ENCODE measurements at places on chromosomes 6 and 20.

- no peak for DNase-seq
Observed at GRCh38 chr6:119105282-119105681, 26.8 kb upstream of the FAM184A start.

DNA sequence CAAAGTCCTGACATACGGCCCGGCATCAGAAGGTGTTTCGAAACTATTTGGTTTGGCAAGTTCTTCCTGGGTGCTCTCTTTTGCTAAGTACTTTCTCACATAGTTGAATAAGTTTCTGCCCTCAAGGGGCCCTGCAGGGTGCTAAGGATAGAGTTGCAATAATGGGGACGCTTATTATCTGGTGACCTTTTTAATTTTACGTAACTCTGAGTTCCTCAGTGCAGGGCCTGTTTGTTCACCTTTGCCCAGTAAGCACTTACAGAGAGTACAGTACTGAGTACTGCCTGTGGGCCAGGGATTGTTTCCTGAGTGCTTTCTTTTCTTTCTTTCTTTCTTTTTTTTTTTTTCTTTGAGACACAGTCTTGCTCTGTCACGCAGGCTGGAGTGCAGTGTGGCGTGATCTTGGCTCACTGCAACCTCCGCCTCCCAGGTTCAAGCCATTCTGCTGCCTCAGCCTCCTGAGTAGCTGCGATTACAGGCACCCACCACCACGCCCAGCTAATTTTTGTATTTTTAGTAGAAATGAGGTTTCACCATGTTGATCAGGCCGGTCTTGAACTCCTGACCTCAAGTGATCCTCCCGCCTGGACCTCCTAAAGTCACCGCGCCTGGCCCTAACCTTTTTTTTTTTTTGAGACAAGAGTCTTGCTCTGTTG is 4.5 kb upstream of the PXMP4 start:
- DNase-seq, result no peak

GRCh38 chr6:111989743-111990142 is 64.2 kb upstream of the CCN6 start:
- DNase-seq, result no peak

- DNase-seq, result no peak
Observed at GRCh38 chr6:35733633-35734032, 3.2 kb upstream of the ARMC12 start.

- DNase-seq, result no peak
Observed at GRCh38 chr6:153340568-153340967, 209.5 kb upstream of the RGS17 start.

DNA sequence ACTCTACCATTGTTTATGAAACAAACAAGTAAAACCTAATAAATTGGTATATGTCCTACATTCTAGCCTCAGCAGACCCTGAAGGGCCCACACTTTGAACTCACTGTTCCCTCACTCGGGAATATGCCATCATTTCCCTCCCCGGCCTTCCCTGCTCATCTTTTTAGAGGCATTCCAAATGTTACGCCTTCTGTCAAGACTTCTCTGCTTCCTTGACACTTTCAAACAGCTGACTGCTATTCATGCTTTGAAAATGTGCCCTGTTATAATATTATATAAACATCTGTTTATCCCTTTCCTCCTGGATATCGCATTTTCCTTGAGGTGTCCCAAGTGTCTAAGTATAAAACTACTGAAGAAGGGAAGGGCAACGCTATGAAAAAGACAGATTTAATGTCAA is 249.5 kb upstream of the THEMIS start:
- DNase-seq, result no peak

GRCh38 chr6:154478021-154478700 is 32.3 kb downstream of the CNKSR3 start:
- DNase-seq, result peak; percentile 62

GRCh38 chr20:20685635-20686034 is 26.8 kb downstream of the RALGAPA2 start:
- no peak for DNase-seq

DNA sequence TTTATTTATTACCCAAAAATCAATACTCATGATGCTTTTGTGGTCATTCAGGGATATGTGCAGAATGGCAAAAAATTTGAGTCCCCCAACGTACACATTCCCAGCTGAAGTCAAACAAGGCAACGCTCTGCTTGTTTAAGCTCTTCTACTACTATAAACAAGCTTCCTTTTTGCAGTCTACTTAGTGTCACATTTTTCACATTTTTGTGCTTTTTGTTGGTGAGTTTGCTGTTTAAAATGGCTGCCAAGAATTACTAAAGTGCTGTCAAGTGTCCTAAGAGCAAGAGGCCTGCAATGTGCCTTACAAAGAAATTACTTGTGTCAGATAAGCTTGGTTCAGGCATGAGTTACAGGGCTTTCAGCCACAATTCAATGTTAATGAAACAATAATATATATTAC is 2.1 kb downstream of the WFDC8 start:
- no peak for DNase-seq

- DNase-seq, result no peak
Observed at GRCh38 chr6:35036059-35036827, 104.9 kb downstream of the TCP11 start.

DNA sequence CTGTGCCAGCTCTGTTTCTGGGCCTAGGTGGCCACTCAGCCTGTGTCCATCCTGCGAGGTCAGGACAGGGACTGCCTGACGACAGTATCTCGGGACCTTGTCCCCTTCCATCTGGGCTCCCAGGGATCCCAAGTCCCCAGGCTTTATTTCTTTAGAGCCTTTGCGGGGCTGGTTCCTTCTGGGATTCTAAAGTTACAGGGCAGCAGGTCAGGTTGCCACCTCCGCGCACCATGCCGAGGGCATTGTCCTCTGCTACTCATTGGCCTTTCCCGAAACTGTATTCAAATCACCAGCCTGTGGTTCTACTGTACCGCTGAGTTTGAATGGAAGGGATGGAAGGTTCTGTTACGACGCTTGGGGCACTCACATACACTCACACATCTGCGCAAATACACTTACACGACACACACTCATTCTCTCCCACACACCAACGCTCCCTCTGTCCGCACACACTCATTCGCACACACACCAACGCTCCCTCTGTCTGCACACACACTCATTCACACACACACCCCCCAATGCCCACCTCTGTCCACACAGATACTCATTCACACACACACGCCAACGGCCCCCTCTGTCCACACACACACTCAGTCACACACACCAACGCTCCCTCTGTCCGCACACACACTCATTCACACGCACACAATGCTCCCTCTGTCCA is 59.8 kb upstream of the THBS2 start:
- DNase-seq, result no peak

DNA sequence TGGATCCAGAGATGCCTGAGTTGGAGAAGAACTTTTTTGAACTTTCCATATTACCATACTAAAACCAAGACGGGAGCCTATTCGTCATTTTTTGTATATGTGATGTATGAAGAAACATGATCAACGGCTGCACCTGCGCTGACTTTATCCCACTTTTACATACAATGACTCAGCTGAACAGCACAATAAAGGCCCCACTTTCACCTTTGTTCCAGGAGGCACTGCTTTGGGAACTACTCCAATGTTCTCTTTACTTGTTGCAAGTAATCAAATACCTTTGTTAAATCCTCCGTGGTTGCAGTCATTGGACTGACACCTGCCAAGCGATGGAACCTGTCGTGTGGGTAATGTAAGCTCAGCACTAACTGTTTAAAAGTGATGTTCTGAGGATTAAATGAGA is 17.3 kb upstream of the BTN3A2 start:
- no peak for DNase-seq

GRCh38 chr6:41878961-41879405 is 16.2 kb downstream of the USP49 start:
- no peak for DNase-seq

- no peak for DNase-seq
Observed at GRCh38 chr20:47201074-47201730, 155.3 kb downstream of the ZMYND8 start.

DNA sequence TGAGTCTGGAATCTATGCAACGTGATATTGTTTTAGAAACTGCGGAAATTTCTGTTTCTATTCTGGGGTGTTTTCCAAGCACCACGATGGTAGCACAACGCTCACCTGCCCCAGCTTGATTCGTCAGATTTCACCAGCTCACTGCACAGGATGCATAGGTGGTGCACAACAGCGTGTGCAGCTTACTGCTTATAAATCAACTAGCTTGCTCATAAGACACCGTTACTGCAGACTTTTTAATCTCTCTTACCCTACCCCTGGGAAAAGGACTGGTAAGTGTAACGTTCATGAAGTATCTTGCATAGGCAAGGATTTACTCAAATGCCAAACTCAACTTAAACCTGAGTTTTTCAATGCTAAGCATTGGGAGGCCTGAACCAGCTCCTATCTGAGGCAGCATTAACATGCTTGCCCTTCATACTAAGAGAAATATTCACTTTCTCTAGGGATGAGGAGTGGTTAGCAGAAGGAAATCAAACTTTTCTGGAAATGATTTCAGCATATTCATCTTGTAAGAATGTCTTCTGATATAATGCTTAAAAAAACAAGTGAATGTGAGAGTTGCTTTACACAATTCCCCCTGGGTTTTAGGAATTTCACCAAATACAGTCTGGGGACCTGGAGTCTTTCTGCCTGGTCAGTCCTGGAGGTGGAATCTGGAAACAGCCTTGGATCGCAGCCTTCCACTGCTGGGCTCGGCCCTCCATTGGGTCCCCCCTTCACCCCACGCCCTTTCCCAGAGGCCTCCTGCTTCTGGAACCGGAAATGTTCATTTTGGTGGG is 100.6 kb downstream of the DACT2 start:
- no peak for DNase-seq

- DNase-seq, result no peak
Observed at GRCh38 chr20:47785854-47786764, 828 bp upstream of the SULF2 start.

- DNase-seq, result no peak
Observed at GRCh38 chr6:148892247-148892646, 145.4 kb downstream of the UST start.

- peak; percentile 48 for DNase-seq
Observed at GRCh38 chr6:15491255-15491985, 171.4 kb downstream of the DTNBP1 start.

GRCh38 chr6:39365281-39366074 is 43.0 kb upstream of the KCNK16 start:
- no peak for DNase-seq

DNA sequence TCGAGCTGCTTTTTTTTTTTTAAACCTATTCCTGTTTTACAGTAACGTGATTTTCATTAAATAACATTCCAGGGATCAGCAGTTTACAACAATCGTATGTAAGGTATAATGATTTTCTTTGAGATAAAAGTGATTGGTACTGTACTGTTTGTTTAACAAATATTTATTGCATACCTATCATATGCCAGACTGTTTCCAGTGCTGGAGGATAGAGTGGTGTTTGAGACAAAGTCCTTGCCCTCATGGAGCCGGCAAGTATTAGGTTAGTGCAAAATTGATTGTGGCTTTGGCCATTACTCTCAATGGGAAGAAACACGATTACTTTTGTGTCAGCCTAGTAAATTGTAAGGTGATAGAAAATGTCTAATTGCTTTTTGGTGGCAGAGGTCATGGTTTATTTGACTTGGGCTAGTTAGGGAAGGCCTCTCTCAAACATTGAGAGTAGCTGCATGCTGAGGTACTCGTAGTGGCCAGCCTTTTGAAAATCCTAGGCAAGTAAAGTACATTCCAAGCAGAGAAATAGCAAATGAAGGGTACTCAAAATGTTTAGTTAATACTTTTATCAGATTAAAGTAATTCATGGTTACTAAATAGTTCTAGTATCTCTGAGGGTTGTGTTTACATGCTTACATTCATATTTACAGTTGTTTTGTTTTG is 35.6 kb downstream of the PHF3 start:
- DNase-seq, result no peak

- DNase-seq, result peak; percentile 11
Observed at GRCh38 chr6:159691133-159691962, 1.7 kb downstream of the SOD2 start.

- no peak for DNase-seq
Observed at GRCh38 chr20:47040506-47041125, 146.0 kb downstream of the EYA2 start.

DNA sequence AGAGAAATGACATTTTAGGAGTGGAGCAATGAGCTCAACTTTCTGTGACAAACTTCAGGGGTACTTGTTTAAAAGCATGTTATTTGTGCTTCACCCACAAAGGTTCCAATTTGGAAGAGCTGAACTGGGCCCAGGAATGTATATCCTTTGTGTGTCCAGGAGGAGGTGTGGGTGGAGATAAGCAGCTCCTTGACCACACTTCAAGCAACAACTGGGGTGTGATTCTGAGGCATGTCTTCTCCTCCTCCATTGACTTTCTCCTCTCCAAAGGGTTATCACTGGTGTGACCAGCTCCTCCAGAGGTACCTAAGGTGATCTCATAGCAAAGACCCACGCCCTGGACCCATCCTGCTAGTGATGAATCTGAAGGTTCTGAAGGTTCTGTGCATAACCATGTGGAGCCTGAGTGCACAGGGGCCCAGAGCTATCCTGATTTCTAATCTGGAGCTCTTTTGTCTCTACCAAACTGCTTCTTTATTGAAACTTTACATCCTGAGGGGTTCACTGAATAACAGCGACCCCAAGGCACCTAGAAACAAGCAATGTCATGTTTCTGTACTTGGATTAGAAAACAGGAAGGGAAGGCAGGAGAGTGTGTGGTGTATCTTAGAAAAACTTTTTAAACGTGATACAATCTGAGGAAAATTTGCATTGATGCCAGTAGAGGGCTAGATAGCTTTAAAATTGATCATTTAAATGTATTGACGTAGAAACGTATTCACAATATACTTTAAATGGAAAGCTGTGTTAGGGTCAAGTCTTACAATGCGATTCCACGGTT is 60.9 kb upstream of the CD93 start:
- no peak for DNase-seq

- DNase-seq, result no peak
Observed at GRCh38 chr20:49507741-49508434, 25.4 kb upstream of the KCNB1 start.

- no peak for DNase-seq
Observed at GRCh38 chr6:4803343-4803744, 27.1 kb downstream of the CDYL start.

GRCh38 chr6:35494161-35494563 is 2.7 kb downstream of the TEAD3 start:
- DNase-seq, result no peak

DNA sequence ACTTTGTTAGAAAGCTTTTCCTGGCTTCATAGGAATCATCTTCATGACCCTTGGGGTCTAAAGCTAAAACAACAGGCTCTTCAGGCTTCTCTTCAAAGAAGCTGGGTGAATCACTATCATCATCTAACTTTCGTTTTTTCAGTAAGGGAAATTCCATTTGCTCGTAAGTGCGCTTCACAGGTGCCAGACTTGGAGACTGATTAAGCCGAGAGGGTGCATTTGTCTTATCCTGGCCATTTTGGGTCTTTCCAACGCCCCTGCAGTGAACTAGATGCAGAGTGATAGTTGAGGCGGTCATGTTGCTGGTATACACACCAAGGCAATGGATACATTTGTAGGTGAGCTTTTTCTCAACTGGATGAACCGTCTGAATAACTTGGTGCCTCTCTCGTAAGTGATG is 38.8 kb downstream of the ADNP start:
- no peak for DNase-seq

- no peak for DNase-seq
Observed at GRCh38 chr6:88763160-88763559, 200.3 kb downstream of the RNGTT start.

Data from NCI-H2029 treated with DMSO at 0.1 percent for 48 hours (cell line).